ENCODE measurements at places on chromosomes 6 and 20.

GRCh38 chr6:151310852-151311767 is 71.3 kb downstream of the AKAP12 start:
- no peak for DNase-seq

GRCh38 chr6:15063253-15063853 is 182.5 kb upstream of the JARID2 start:
- DNase-seq = no peak

DNA sequence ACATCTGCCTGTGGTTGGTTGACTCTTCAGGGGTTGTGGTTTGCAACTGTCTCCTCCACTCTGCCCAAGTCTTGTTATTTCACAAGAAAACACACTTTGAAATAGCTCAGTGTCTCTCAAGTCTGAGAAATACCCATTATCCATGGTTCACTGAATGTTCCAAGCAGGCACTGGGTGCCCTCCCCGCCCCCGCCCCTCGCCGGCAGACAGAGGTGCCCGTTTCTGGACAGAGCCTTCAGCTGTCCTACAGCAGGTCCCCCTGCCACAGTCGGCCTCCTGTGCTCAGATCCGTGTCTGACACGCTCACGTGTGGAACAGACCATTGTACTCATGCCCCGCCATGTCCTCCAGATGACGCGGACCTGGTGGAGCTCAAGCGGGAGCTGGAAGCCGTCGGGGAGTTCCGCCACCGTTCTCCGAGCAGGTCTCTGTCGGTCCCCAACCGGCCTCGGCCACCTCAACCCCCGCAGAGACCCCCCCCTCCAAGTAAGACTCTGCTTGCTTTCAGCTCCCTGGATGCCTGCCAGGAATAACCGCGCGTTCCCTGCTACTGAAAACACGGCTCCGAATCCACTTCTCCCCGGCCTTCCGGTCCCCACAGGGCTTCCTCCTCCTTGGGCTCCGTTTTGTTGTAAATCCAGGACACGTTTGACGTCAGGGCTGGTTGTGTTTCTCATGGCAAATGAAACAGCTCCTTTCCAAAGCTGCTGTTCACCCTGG is 81.4 kb downstream of the SERAC1 start:
- DNase-seq = no peak

DNA sequence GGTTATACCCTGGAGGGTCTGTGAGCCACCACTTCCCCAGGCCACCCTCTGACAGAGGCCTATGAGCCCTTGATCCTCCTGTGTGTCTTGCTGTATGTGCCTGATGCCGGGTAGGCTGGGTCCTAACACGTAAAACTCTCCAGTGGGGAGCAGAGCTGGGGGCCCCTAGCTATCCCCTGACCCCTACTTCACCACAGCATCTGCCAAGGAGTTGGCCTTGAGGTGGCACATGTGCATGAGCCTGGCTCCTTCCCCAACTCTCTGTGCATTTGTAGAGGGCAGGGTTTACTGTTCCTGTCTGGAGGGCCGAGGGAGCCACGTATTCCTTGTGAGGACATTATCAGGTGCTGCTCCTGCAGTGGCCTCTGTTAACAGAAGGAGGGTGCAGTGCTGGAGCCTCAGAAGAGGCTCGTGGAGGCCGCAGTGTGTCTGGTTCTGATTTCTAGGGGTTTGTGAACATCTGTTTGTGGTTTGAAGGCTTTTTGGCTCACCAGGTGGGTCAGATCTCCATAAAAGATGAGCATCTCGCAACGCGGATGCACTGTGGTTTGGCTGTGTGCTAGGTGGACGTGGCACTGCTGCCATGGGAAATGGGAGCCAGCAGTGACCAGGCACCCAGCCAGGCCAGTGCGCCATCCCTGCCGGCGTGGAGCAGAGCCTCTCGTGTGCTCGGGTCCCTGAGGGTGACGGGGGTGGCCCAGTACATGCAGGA is 152.1 kb downstream of the DTNBP1 start:
- no peak for DNase-seq

GRCh38 chr6:3778701-3779573 is 27.4 kb upstream of the PXDC1 start:
- DNase-seq = no peak

- no peak for DNase-seq
These were observed 59.5 kb downstream of the FYN start for GRCh38 chr6:111813677-111814310.

GRCh38 chr6:34894693-34895092 is 5.6 kb downstream of the ANKS1A start:
- DNase-seq = no peak

- no peak for DNase-seq
These were observed 9.5 kb downstream of the CYP39A1 start for GRCh38 chr6:46642928-46643751.

Data from NCI-H1417 (cell line).